NCI-H2081 (cell line): ENCODE measurements at places on chromosomes 4 and X.

DNA sequence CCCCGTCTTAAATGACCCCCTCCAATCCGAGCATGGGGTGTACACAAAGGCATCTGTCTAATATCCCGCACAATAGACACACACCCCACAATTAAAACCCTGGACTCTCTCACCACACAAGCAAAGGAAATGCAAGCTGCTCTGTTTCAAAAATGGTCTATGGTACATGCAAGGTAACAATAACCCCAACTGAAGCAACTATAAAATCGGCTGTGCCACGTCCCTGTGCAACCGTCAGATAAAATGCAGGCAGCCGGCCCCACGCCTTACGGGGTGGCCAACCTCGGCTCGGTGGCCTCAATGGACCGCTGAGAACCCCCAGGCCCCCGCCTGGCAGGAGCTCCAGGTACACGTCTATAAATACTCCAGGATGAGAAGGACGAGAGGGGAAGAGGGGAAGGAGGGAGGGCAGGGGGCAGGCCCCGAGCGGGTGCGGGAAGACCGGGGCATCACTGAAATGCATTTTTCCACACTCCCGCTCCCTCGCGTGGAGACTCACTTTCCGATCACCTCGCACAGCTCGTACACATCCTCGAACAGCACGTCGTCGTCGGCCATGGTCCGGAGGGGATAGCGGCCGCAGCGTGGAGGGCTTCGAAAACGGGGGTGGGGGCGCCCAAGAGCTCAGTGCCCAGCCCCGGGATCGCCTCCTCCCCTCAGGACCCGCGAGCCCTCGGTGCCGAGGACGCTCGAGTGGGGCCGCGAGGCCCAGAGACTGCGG is 763 bp downstream of the CASK start:
- DNase-seq, result no peak

DNA sequence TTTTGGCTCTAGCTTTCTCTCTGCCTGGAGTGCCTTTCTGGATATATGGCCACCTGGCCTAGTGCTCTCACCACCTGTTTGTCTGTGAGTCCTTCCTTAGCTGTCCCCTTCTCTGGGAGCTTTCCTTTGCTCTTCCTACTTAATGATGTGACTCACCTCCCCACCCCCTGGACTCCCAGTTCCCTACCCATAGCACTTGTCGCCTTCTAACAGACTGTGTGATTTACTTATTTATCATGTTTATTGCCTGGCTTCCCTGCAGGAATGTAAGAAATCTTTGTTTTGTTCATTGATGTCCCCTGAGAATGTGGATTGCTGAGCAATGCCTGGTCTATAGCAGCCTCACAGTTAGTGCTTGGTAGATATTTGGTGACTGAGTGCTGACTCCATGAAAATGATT is 18.9 kb downstream of the ADD1 start:
- DNase-seq, result no peak

DNA sequence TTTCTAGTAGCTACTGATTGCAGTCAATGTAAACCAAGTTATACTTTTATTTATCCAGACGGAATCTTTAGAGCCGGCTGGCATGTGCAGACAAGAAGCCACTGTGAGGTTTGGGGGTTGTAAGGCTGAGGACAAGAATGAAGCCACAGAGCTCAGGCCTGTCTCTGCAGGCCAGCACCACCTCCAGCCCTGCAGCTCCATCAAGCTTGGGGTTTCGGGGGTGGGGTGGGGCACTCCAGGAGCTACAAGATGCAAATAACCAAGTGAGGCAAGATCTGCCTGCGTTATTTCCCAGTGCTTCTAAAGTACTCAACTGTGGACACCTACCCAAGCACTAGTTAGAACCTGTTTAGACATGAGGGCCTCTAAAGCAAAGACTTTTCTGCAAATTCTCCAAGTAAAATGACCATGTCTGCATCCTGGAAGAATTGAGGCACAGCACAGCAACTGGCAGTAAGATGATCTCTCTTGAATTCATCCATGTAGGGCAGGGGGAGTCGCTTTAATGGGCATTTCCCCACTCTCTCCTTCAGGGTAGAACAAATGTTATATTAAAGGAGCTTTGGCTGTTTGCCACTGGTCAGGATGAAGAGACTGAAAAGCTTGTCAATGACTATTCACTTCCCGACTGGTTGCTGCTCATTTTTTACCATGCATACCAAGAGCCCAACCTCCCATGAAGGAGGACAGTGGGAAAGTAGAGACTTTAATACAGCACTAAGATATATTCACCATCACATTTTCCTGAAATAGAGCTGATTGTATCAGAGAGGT is 222.5 kb downstream of the MGST2 start:
- DNase-seq, result no peak

- DNase-seq, result peak; percentile 24
Observed at GRCh38 chr4:11111876-11112275, 316.8 kb downstream of the HS3ST1 start.

- DNase-seq, result no peak
Observed at GRCh38 chr4:176526704-176527103, 206.9 kb downstream of the SPCS3 start.

GRCh38 chr4:94523617-94524016 is 71.9 kb downstream of the PDLIM5 start:
- no peak for DNase-seq

GRCh38 chr4:72031868-72032608 is at the start of gene NPFFR2:
NPFFR2 (plus strand) TSS chr4:72032000; CDS start chr4:72128592, 96,592 bp downstream.
- DNase-seq, result no peak

GRCh38 chr4:176137631-176138030 is 57.8 kb downstream of the SPATA4 start:
- no peak for DNase-seq
